Fibroblast of villous mesenchyme (primary cell): ENCODE measurements at places on chromosomes 1 and 21.

DNA sequence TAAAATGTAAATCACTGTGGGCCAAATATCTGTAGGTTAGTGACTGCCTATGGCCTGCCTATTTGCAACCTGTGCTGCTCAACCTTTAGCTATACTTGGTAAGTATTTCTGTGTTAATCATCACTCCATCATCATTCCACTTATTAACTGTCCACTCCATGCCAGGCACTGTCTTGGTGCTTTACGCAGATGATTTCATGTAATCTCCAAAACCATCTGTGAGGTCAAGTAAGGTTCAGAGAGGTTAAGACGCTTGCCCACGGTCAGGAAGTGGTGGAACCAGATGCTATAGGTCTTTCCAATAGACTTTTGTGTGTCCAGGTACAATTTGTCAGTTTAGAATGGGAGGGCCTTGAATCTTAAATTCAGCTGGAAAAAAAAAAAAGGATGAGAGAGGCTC is 10.8 kb upstream of the PHACTR4 start:
- no peak for DNase-seq

- DNase-seq, result no peak
Measured at GRCh38 chr1:32903991-32904785, 3.0 kb upstream of the TMEM54 start.

DNA sequence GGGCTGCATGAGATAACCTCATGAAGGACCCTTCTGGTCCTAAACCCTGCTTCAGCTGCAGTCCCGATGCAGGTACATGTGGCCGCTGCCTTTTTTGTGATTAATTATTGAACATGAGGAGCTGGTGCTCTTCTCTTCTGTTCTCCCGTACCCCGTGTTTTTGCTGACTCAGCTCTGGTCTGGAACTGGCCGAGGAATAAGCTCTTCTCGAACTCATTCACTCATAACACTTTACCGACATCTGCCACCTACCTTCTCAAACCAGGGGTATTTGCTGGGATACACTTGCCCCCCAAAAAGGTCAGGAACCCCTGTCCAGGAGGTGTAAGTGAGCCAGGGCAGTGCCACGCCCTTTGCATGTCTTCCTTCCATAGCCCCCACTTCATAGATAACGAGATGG is 31.8 kb downstream of the KCNQ4 start:
- no peak for DNase-seq

DNA sequence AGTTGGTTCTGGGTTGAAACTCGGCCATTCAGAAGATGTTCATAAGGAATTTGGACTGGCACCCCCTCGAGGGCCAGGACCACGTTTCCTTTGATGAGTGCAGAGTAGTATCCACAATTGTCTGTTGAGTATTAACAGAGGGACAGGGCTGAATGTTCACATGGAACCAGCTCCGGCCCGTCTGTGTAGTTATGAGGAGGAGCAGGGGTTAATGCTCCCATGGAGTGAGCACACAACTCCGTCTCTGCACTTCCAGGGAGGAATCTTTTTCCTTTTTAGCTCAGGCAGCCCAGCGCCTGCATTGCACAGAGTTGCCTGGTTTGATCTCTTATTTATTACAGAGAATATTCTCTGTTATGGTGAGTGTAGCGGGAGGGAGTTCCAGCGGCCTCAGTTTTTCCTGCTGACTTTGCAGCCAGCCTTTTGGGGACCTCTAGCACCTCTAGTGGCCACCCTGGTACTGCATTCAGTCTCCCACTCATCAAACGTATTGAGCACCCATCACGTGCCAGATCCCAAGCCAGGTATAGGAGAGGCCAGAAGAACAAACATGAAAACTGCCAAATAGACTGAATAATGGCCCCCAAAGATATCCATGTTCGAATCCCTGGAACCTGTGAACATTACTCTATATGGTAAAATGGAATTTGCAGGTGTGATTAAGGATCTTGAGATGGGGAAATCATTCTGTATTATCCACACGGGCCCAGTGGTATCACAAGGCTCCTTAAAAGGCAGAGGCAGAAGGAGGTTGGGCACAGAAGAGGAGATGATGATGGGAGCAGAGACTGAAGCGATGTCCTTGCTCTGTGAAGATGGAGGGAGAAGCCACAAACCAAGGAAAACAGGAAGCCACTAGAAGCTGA is 167.7 kb upstream of the CSF3R start:
- peak; percentile 40 for DNase-seq

DNA sequence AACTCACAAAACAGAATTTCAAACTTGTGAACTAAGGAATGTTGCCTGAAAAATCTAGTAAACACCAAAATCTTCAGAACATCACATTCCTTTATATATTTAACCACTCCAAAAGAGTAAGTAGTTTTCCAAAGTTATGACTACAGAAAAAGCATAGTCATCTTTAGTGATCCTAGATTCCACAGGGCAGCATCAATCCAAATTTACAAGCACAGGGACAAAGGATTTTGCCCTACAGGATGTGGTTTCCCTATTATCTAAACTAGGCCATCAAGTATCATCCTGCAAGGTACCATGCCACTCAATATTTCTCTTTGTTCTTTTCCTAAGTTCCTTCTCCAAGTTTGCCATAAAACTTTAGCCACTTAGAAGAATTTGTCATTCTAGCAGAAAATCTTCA is 33.0 kb downstream of the COP1 start:
- DNase-seq, result peak; percentile 17

- DNase-seq, result no peak
Measured at GRCh38 chr1:242554577-242554976, 30.1 kb upstream of the PLD5 start.

GRCh38 chr1:45403298-45403697 is 63.1 kb upstream of the MUTYH start:
- DNase-seq, result no peak

DNA sequence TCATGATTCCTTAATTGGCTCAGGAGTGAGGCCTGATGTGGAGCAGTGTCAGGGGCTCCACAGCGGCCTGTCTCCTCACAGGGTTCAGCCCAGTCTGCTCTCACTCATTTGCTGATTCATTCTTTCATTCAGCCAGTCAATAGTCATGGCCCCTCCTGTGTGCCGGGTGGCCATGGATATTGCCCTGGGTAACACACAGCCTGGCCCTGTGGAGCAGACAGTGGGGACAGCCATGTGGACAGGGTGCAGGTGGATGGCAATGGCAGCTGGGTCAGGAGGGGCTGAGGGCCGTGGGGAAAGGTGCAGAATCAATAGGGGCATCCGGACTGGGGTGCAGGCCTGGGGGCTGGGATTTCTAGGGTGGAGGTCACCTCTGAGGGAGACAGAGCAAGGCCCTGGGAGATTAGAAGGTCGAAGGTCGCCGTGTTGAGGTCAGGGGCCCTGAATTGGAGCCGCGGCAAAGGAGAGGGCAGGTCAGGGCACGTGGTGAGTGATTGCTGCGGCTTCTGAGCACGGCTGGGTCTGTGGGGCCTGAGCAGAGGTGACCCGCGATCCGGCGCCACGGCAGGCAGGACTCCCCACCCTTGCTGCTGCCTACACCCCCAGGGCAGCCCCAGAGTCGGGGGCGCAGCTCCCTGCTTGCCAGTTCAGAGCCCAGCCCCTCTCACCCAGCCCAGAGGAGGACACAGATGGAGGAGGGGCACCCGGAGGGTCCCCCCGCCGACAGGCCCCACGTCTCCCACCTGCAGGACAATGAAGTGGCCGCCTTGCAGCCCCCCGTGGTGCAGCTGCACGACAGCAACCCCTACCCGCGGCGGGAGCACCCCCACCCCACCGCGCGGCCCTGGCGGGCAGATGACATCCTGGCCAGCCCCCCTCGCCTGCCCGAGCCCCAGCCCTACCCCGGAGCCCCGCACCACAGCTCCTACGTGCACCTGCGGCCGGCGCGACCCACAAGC is 33.4 kb downstream of the SLC19A1 start:
- no peak for DNase-seq

GRCh38 chr1:180182643-180183311 is 28.1 kb downstream of the QSOX1 start:
- no peak for DNase-seq

- no peak for DNase-seq
Measured at GRCh38 chr1:93969371-93969770, 60.1 kb upstream of the GCLM start.

- no peak for DNase-seq
Measured at GRCh38 chr1:174023440-174023839, 1.3 kb upstream of the RC3H1 start.

- DNase-seq, result peak; percentile 84
Measured at GRCh38 chr21:28207436-28208173, 785.1 kb downstream of the LTN1 start.

DNA sequence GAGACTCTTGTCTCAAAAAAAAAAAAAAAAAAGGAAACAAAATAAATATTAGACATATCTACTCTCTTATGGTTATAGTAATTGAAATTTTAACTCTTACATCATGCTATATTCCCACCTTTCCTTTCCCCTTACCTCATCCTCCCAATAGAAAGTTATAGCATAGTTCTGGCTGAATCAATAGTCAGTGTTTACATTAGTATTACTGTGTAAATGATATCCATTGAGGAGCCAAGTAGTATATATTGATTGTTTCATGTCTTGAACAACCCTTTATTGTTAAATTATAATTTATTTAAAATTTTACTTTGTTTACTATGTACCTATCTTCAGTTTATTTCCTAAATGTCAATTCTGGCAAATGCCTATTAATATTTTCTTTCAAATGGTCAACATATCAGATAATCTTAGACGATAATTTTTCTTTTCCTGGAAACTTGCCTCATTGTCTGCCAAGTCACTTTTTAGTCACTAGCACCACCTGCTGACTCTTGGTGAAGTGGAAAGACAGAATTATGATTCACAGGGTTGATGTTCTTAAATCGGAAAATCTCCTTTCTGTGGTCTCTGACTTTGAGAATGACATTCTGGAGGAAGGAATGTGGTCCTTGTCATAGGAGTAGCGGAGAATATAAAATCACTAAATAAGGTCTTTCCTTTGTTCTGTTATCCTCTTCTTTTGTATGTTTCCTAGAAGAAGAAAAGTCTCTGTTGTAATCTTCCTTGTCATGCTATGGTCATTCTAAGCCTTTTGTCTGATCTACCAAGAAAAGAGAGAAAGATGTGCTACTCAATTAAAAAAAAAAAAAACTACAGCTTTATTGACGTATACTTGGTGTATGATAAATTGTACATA is 8.6 kb downstream of the HJV start:
- peak; percentile 82 for DNase-seq

DNA sequence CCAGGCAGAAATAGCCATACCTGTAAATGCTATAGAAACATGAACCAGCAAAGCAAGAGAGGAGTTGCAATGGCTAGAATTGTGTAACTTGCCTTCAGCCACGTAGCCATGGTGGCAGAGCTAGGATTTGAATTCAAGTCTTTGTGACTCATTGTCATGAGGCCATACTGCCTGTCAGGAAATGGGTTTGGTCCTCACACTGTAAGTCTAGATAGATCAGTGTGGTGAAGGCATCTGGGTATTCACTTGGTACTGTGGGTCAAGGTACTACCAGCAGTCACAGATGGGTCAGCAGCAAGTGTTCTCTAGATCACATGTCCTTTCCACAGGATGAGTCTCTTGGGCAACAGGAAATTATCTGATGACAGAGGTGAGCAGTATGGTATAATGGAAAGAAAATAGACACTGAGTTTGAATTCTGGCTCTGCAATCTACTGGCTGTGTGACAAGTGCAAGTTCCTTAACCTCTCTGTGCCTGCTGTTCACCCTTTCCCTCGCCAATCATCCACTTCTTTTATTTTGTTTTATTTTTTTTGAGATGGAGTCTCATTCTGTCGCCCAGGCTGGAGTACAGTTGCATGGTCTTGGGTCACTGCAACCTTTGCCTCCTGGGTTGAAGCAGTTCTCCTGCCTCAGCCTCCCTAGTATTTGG is 36.9 kb downstream of the FGGY start:
- DNase-seq, result no peak

DNA sequence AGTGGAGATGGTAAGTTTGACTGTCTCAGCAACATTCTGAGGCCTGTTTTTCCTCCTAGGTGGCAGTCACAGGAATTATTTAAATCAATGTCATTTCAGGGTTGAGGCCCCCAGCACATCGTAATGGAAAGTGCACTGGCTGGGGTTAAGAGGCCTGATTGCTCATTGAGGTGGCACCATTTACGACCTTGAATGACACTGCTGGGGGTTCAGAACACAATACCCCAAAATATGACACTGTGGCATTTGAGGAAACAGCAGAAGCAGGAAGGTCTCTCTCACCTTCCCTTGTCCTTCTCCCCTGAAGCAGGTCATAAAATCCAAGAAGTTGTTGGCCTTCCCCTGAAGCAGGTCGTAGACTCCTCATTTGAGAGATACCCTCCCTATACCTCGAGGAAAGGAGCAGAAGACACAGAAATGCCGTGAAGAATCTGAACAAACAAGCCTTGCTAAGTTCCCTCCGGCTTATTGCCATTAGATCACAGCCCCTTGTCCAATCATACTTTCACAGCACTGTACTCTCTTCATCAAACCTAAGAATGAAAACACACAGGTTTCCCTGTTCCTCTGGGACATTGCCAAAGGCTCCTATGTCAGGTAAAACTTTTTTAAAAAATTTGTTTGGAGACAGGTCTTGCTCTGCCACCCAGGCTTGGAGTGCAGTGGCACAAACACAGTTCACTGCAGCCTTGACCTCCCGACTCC is 71.3 kb downstream of the S1PR1 start:
- DNase-seq, result no peak

DNA sequence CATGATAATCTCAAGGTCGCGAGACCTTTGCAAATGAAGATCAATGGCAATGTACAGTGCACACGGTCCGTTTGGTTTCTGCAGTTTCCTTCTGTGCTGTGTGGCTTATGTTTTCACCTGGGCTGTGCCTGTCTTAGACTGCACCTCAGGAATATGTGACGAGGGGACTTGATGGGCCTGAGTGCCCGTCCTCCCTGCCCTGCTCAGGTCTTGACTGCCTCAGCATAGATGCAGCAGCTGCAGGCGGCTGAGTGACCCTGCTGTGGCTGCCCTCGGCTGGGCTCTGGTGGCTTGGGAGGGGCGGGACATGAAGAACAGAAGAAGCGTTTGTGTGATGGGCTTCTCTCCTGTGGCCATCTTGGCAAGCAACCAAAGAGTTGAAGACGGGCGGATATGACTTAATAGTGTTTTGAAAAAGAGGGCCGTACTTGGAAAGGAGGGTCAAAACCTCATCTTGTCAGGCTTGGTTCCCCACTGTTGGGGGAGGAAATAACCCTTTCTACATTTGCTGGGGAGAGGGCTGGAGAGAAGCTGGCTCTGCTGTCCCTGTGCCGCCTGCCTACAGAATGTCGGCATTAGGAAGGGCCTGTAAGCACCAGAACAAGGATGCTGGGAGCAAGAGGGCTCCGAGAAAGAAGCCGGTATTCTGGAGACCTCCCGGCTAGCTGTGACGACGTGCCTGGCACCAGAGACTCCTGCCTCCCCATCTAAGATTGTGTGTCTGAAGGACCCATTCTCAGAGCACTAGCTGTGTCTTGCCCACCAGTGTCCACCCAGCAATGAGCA is 7.1 kb downstream of the MYBPHL start:
- peak; percentile 52 for DNase-seq

DNA sequence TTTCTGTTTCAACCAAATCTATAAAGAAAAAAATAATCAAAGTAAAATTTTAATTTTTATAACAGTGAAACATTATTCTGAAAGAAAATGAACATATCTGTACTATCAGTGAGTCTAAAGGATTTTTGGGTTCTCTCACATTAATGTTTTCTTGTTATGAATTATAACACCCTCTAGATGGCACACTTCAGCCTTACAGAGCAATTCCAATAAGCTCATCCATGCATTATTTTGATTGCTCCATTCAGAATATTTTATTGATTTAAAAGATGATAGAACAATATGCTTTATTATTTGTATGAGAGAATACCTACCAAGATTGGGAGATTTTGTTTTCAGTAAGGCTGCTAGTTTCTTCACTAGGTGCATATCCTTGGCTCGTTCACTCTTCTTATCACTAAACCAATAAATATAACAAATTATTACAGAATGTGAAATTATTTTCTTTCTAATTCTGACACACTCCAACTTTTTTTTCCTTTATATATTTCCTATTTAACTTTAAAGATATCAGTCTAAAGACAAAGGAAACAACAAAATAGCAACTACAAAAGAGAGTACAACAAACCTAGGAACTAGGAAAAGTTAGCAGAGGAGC is 82.4 kb downstream of the RAB3GAP2 start:
- DNase-seq, result peak; percentile 40
